Cortex of kidney (tissue), 1 donor: ENCODE measurements at places on chromosomes 4 and X.

DNA sequence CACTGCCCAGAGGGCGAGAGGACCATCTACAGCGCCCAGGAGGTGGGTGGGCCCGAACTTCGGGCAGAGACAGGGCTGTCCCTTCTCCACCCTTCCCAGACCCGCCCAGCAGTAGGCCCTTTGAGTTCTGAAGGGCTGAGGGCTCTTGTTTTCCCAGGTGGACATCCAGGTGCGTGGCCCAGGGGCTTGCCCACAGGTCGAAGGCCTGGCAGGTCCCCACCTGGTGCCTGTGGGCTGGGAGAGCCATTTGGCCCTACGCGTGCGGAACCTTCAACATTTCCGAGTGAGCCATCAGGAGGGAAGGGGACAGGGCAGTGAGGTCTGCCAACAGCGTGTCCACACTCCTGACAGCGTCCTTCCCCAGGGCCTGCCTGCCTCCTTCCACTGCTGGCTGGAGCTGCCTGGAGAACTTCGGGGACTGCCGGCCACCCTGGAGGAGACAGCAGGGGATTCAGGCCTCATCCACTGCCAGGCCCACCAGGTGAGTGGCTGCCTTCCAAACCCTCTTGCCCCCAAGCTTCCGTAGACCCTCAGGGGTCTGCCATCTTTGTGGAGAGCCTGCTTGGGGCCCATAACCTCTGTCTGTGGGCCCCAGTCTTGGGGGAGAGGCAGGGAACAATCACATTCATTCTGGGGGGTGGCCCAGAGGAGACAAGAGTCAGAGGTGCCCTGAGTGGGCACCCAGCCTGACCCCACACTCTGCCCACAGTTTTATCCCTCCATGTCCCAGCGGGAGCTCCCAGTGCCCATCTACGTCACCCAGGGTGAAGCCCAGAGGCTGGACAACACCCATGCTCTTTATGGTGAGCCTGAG, 6.8 kb downstream of the PLXNB3 start:
- DNase-seq: no peak

GRCh38 chrX:3299636-3300035, 46.8 kb downstream of the MXRA5 start:
- no peak for DNase-seq

GRCh38 chr4:82268050-82268825, 105.6 kb downstream of the HNRNPD start:
- DNase-seq: no peak

GRCh38 chr4:151098979-151099228, 524 bp upstream of the RPS3A start:
- no peak for DNase-seq

DNA sequence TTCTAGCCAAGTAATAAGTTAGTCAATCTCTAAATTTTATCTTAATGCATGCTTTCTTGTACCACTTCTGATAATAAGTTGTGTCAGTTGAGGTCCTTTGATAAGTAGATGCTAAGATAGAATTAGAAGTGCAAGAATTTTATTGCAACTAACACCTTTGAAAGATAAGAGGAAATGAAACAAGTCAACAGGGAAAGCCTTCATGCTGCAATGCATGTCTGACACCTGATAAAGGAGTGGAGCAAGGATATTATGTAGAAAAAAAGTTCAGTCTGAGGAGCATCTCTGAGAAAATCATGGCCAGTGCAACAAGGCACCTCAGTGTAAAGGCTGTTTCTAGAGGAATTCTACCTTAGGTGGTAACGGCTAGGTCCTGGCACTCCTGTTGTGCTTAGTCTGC, 210.7 kb upstream of the PPP1R2C start:
- DNase-seq: no peak

DNA sequence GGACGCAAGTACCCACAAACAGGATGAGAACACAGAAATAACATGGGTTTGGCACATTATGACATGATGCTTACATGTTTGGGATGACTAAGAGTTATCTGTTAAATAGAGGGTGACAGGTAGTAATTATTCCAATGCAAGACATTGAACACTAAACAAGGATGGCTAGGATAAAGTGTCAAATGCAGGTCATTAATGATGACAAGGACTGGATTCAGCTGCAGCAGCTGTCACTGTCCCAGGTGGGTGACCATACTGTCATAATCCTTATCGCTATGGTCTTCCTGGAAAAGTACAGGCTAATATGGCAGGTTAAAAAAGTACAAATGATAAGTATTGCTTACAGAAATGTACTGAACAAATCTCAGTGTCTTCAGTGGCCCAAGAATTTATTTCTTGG, 123.9 kb downstream of the ANTXR2 start:
- DNase-seq: no peak

- DNase-seq: no peak
Measured at GRCh38 chr4:145003675-145004074, 94.3 kb downstream of the ANAPC10 start.

DNA sequence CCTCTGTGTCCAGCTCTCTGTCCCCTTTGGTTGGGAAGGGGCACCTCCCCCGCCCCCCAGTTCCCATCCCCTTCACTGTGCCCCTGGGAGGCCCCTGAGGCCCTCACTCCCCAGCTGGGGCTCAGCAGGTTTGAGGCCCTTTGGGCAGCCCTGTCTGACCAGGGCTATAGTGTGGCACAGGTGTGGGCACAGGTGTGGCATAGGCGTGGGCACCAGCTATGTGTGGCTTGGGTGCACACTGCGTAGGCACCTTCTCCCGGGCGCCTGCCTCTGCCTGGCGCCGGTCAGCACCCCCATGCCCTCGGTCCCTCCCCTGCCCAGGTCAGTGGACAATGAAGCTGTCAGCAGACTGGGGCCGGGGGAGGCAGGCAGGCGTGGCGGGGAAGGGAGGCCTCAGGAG, 7.5 kb upstream of the FGFR3 start:
- no peak for DNase-seq
